Right renal cortex interstitium (tissue), 3 donors: ENCODE measurements at places on chromosomes 5 and 9. TPM values are rescaled to one million over a fixed set of nuclear protein-coding genes. Genes with fewer than 3 reads are reported as not detected.

GRCh38 chr5:41747708-41748107, 122.5 kb downstream of the OXCT1 start:
- DNase-seq = no peak

GRCh38 chr9:101212661-101213060, 172.1 kb downstream of the BAAT start:
- no peak for DNase-seq

- no peak for DNase-seq
These were observed 12.7 kb upstream of the TRIM32 start for GRCh38 chr9:116674210-116674980.

- no peak for DNase-seq
These were observed 34.7 kb downstream of the DTWD2 start for GRCh38 chr5:118953652-118954005.

- DNase-seq = no peak
These were observed 81.7 kb downstream of the GNAQ start for GRCh38 chr9:77949751-77950436.

GRCh38 chr9:21317956-21318923, 13.1 kb upstream of the IFNA5 start:
- DNase-seq = no peak

DNA sequence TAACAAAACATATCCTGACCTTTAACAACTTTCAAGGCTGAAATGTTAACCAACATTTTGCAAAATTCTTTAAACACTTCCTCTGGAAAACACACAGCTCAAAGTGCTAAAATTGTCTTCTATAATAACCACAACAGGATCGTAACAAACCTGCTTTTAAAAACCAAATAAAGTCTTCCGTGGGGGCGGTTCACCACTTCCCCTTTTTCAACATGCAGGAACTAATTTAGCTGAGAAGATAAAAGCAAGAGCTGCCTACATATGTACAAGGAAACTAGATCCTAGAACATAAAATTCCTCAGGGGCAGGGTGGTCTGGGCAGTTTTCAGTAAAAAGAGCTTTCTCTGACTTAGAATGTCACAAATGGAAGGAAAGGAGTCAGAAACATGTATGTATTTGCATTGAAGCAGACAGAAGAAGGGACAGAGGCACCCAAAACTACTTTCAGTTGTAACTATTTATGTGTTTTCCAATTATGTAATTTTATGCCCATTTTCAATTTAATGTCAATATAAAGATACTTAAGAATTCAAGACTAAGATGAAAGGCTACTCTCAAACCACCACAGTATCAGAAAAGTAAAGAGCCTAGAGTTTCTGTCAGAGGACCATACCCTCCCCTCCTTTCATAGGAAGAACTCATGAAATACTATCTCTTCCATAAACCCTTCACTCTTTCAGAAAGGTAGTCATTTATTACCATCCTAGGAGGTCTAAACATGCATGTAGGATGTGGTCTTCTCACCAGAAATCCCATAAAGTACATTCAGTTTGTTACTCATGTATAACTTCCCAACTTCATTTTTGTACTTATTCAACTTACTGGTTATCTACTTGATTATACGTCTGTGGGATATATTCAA, 185.9 kb upstream of the RASA1 start:
- no peak for DNase-seq

TMEM174 gene
- 24.3 TPM for polyA plus RNA-seq

AGTPBP1 gene
- polyA plus RNA-seq = 28.5 TPM

PCDHB2 gene
- polyA plus RNA-seq = 6.0 TPM

FOXI1 gene
- 7.0 TPM for polyA plus RNA-seq

QRFP gene
- polyA plus RNA-seq = 0.50 TPM

DROSHA gene
- polyA plus RNA-seq = 82.7 TPM

NCBP1 gene
- polyA plus RNA-seq = 46.3 TPM

ABCA2 gene
- polyA plus RNA-seq = 49.0 TPM
